Mesenteric fat pad (tissue), 1 donor: ENCODE measurements at places on chromosomes 13 and 19. TPM values are rescaled to one million over a fixed set of nuclear protein-coding genes. Genes with fewer than 3 reads are reported as not detected.
A peak's percentile ranks its signal among the peaks of the same experiment; 100 is the strongest.

DNA sequence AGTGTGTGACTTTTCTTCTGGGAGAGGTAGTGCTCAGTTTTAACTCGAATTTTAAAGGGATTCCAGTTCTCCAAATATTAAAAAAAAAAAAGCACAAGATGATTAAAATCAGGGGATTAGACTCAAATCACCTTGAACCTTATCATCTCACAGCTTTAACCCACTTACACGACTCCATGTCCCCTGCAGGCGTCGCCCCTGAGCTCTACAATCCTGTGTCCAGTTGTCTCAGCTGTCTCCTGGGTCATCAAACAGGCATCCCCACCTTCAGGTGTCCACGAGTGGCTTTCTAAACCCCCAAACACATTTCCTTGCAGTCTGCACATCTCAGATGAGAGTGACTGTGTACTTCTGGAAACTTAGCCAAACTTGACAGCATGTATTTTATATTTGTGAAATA is 14.1 kb downstream of the ZNF808 start:
- DNase-seq, result peak; percentile 33

GRCh38 chr19:1936430-1936829 is 4.5 kb upstream of the CSNK1G2 start:
- DNase-seq, result no peak

ASPDH gene
- total RNA-seq, result not detected

- no peak for DNase-seq
Measured at GRCh38 chr19:34226036-34226435, 28.3 kb upstream of the GARRE1 start.

DNA sequence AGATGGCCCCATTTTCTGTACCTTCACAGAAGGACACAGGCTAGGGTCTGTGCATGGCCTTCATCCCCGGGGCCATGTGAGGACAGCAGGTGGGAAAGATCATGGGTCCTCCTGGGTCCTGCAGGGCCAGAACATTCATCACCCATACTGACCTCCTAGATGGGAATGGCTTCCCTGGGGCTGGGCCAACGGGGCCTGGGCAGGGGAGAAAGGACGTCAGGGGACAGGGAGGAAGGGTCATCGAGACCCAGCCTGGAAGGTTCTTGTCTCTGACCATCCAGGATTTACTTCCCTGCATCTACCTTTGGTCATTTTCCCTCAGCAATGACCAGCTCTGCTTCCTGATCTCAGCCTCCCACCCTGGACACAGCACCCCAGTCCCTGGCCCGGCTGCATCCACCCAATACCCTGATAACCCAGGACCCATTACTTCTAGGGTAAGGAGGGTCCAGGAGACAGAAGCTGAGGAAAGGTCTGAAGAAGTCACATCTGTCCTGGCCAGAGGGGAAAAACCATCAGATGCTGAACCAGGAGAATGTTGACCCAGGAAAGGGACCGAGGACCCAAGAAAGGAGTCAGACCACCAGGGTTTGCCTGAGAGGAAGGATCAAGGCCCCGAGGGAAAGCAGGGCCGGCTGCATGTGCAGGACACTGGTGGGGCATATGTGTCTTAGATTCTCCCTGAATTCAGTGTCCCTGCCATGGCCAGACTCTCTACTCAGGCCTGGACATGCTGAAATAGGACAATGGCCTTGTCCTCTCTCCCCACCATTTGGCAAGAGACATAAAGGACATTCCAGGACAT is 7.0 kb upstream of the CEACAM7 start:
- DNase-seq, result peak; percentile 64
